ENCODE measurements at places on chromosomes 5 and 9. TPM values are rescaled to one million over a fixed set of nuclear protein-coding genes. Genes with fewer than 3 reads are reported as not detected.

The SLC36A3 gene
- not detected for total RNA-seq

The PCDHB9 gene
- not detected for total RNA-seq

The FAM221B gene
- not detected for total RNA-seq

The QRFP gene
- not detected for total RNA-seq

The PDLIM7 gene
- total RNA-seq = 34.8 TPM

The PIK3R1 gene
- total RNA-seq = 43.3 TPM

The SPATA31A6 gene
- total RNA-seq = not detected

The DELE1 gene
- 34.3 TPM for total RNA-seq

The NTNG2 gene
- total RNA-seq = 0.46 TPM

The FOXE1 gene
- total RNA-seq = not detected

The ELOVL7 gene
- total RNA-seq = 1.1 TPM

The ARAP3 gene
- 10.3 TPM for total RNA-seq

The PCDHA1 gene
- not detected for total RNA-seq

The PCDHB3 gene
- total RNA-seq = not detected

The SAXO1 gene
- total RNA-seq = under 0.01 TPM

The SLC6A18 gene
- not detected for total RNA-seq

The ANKRD18B gene
- 5.9 TPM for total RNA-seq

Data from melanocyte of skin (primary cell).